DMS153 (cell line): ENCODE measurements at places on chromosomes 1 and 21.

- peak; percentile 96 for DNase-seq
Observed at GRCh38 chr1:43836267-43836951, 97.2 kb upstream of the ARTN start.

- DNase-seq: no peak
Observed at GRCh38 chr1:2234762-2235113, 6.6 kb downstream of the SKI start.

DNA sequence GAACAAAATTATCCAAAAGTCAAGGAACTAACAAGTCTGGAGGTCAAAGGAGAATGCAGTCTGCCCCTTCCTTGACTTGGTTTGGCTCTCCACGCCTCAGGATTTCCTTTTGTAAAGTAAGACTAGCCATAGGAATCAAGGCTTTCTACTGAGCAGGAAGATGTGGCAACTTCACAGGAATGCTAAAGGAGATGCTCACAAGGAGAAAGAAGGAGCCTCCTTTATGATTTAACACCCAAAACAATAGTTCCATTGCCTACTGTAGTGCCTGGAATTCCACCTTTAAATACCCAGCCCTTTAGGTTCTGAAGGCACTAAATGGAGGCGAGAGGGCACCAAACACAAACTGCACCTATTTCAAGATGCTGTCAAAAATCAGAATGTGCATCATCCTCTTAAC is 176.3 kb upstream of the NFIA start:
- no peak for DNase-seq

DNA sequence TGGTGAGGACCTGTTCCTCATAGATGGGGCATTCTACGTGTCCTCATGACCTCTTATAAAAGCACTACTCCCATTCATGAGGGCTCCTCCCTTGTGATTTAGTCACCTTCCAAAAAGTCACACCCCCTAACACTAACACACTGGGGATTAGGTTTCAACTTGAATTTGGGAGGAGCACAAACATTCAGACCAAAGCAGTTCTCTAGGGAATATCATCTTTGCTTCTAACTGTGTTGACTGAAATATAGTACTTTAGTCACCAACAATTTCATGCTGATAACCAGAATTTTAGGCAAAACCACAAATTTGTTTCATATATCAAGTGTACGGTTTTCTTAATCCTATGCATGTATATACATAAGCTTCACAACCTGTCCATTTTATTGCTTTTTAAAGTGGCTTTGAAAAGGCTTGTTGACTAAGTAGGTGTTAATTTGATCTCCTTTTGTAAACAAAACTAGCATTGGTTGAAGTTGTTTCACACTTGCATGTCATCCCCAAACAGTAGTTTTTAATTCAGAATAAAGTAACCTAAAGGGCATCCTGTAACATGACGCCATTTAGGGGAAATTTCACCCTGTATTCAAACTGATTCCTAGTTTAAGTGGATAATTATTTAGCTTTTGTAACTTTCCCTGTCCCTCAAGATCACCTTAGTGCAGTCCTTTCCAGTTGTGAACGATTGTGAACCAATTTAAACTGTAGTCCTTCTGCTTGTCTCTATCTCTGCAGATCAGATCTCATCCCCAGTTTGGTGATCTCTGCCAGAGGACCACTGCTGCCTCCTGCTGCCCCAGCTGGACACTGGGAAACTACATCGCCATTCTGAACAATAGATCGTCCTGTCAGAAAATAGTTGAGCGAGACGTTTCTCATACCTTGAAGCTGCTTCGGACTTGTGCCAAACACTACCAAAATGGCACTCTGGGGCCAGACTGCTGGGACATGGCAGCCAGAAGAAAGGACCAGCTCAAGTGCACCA is 141.1 kb downstream of the TLR5 start:
- peak; percentile 66 for DNase-seq

DNA sequence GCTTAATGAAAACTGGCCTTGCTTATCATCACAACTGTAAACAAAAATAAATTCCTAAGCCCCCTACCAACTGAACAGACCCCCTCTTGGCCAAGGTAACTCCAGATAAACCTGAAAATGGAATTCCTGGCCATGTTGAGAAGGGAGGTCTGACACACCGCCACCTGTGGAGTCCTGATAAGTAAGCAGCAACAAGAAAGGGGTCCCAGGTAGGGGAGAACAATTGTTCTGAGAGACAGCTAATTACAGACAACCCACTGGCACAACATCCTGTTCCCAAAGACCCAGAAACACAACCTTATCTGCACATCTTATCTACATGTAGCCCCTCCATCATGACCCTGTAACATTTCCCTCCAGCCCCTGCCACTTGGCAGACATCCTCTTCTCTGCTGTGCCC is 91.2 kb upstream of the TNR start:
- DNase-seq: no peak

GRCh38 chr1:25731148-25731547 is 68.8 kb upstream of the SELENON start:
- no peak for DNase-seq

DNA sequence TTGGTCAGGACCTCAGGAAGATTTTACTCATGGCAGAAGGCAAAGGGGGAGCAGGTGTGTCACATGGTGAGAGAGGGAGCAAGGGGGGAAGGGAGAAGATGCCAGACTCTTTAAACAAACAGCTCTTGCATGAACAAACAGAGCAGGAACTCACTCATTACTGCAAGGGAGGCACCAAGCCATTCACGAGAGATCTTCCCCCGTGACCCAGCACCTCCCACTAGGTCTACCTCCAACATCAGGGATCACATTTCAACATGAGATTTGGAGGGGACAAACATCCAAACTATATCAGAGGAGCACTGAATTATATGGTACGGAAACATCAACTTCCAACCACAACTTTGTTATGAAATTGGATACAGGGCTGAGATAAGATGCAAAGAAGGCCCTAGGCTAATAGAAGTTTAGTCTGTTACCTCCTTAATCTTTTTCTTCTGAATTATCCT is 164.9 kb downstream of the ST6GALNAC3 start:
- DNase-seq: peak; percentile 54

DNA sequence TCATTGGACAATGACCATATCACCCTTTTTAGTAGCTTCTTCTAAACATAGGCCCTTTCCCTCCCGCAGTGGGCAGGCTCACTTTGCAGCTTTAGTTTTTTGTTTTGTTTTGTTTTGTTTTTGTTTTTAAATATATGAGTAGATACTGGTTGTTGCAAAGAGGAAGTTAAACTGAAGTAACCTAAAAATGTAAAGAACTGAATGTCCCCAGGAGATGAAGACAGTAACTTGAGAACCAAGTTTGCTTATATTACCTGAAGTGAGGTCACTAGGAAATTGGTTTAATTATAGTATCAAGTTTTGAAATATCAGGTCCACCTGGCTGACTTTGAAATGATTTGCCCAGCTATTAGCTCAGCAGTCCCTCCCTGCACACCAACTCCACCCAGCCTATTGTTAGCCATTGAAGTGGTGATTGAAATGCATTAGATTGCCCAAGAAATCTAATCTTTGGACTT is 18.2 kb downstream of the SMAP2 start:
- DNase-seq: no peak

DNA sequence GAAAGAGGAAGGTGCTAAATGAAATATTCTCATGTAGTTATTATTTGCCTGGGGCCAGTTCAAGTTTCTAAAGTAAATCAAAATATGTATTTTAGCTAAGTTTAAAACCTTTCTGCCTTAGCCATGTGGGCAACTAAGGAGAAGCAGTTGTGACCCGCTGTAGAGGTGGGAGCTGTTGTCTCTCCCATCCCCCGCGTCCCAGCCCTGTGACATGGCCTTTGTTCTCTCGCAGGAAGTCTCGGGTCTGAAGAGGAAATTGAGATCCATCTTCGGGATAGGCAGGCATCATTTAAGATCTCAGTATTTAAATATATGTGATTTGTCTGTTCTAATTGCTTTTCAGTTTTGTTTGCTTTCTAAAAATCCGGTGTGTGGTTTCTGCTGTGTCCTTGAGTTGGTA is 121.5 kb downstream of the CAMTA1 start:
- DNase-seq: no peak

GRCh38 chr1:18901952-18902522 is 318 bp downstream of the ALDH4A1 start:
- DNase-seq: no peak

GRCh38 chr1:116847688-116848531 is 61.8 kb upstream of the PTGFRN start:
- DNase-seq: no peak

DNA sequence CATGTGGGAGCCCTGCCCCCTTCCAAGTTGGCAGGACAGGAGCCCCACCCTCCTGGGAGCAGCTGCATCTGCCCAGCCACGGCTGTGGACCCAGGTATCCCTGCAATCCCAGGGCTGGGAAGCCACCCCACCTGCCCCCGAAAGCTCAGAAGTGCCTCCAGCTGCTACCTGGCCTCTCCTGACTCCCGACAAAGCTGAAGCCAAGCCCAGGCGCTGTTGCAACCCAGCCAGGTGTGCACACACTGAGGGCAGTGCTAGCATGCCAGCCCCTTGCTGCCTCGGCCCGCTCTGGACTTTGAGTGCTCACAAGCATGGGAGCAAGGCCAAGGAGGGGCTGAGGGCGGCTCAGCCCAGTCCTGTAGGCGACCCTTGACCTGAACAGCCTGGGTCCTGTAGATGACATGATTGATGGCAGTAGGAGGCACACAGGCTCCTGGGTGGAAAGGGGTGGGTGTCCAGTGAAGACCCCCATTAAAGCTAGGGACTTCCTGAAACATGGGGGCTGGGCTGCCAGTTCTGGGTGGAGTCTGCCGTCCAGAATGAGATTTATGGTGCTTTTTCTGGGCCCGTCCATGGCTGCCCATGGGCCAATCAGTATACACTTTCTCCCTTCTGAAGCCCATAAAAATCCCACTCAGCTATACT is 2.8 kb upstream of the SSU72 start:
- no peak for DNase-seq

- no peak for DNase-seq
Observed at GRCh38 chr1:195898373-195898772, 709.9 kb downstream of the KCNT2 start.

GRCh38 chr1:166836733-166837132 is 2.5 kb upstream of the POGK start:
- DNase-seq: no peak

GRCh38 chr1:186887203-186887602 is 58.5 kb downstream of the PLA2G4A start:
- DNase-seq: no peak

DNA sequence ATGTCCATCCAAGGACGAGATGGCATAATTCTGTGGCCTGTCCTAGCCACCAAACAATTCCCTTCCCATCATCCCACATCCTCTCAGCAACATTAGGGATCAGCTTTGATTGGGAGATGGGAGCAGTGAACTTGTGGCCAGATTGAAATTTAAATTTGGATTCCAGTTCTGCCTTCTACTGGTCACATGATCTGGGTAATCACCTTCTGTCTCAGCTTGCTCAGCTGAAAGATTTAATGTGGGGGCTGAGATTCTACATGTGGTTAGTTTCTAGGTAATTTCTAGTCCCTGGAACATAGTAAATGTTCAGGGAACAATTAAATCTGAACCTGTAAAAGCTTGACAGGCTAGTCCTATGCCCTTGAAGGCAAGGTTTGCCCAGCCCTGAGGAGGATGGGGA is 3.2 kb downstream of the MYOCOS start:
- no peak for DNase-seq

- no peak for DNase-seq
Observed at GRCh38 chr1:208855403-208855802, 611.2 kb upstream of the PLXNA2 start.

DNA sequence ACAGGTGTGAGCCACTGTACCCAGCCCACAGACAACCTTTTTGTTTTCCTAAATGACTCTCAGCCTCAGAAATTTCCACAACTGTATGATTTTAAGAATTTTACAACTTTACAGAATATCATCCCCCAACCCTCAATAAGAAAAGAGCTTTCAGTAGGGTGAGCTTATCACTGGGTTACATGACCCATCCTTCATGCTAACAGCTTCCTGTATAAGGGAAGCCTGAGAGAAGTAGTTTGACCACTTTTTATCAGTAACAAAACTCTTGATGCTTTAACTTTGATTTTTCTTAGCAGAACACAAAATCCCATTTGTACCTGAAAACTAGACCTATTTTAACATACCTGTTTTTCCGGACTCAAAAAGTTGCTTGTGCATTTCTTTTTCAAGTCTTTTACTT is 9.7 kb upstream of the MYBPHL start:
- DNase-seq: no peak

DNA sequence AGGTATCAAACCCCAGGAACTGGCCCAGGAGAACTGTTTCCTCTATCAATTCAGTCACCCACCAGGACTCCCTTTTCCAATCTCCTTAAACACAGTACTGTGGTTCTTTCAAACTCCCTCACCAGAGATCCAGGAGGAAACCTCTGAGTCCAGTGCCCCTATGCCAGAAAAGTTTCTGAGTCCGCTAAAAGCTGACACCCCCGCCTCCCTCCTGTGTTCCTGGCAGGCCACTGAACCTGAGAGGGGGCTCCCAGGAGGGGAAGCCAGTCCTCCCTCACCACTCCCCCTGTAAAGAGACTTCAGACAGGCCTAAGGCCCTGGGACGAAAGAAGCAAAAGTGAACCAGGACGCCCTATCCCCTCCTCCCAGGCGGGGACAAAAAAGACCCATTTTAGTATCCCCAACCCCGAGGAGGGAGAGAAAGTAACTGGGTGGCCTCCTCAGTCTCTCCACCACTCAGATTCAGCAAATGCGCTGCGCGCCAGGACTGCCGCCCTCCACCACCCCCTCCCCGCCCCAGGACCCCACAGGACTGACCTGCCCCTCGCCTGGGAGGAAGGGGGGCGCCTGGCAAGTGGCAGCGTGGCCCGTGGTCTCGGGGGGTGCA is 624 bp downstream of the SLC41A1 start:
- DNase-seq: no peak

GRCh38 chr1:56644064-56644918 is 823 bp upstream of the PRKAA2 start:
- peak; percentile 21 for DNase-seq

DNA sequence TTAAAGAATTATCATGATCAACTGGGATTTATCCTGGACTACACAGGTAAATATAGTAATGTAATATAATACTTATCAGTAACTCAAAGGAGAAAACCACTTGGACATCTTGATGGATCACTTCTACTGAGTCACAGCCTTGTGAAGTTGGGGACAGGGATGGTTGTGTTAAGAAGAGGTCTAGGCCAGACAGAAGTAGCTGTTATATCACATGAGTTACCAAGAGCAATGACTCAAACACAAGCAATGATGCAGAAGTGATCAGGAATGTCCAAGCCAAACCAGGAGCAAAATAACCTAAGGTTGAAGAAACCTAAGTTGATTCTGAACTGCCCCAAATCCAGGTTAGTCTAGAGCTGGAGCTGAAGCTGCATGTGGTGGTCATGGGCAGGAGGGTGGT is 424.5 kb upstream of the DAB1 start:
- DNase-seq: no peak

- DNase-seq: peak; percentile 64
Observed at GRCh38 chr1:1021010-1021919, 1.3 kb downstream of the AGRN start.
